Substantia nigra (tissue), 51 donors: ENCODE measurements at places on chromosomes 1 and 21.

DNA sequence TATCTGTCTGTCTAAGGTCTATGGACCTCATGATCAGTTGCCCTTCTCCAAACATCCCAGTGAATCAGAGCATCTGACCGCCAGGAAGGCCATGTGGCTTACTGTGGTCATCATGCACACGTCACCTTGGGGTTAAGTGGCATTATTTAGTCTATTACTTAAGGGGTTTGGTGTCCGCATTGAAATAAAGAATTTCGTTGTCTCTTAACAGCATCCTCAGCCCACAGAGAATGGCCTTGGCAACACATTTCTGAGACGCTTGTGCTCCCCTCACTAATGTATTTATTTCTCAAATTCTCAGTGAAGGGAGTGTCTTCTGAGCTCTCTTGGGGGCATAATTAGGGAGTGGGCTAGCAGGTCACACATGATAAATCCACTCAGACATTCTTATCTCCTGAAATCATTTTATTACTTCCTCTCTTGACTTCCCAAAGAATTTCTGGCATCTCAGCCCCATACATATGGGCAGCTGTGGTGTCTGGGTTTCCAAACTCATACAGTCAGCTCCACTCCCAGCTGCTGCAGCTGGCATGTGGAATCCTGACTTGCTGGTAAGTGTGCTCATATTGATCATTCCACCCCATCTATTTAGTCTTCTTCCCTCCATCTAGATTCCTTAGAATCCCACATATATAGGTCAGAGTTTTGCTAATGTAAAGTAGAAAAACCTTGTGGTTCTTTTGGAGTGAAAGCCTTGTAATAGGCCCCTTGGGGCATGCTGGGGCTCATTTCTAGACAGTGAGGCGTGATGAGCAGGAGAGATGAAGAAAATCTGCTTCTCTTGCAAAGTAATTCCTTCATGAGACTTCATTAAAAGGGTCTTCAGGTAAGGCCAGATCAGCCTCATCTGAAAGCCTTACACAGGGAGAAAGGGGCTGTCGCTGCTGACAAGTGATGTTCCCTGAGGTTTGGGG lies 110.5 kb downstream of the HHAT start:
- no peak for DNase-seq

DNA sequence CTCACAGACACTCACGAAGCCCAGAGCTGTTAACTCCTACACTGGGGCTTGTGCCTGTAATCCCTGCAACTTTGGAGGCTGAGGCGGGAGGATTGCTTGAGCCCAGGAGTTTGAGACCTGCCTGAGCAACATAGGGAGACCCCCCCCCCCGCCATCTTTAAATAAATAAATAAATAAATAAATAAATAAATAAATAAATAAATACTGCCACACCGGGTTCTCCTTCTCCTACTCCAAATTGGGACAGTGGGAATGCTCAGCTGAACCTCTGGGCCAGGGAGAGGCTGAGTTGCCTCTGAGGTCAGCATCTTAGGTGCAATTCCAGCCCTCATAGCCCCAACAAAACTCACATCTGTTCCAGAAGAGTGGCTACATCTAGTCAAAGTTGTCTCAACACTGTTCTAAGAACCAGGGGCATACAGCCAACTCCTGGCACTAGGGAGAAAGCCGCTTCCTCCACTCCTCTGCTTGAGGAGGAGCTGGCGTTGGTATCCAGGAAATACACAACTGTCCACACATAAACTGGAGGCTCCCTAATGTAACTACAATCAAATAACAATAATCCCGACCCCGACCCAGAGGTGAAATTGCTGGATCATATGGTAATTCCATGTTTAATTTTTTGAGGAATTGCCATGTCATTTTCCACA lies 27.0 kb downstream of the C1orf216 start:
- DNase-seq: no peak

GRCh38 chr1:171736196-171736595 lies 5.7 kb downstream of the VAMP4 start:
- no peak for DNase-seq

DNA sequence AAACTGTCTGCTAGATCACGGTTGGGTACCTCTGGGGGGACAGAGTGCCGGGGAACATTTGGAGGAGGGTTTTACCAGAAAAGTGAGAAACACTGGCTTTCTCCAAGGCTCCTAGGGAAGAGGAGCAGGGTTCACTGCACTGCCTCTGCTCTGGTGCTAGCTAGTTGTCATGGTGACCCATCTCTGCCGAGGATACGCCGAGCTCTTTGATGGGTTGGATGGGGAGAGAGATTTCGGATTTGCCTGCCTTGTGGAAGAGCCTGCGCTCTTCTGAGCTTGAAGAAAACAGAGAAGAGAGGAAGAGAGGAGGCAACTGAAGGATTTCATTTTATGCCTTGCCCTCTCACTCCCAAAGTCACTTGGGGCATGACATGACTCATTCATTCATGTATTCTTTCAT lies 92.1 kb downstream of the NAV1 start:
- DNase-seq: no peak

DNA sequence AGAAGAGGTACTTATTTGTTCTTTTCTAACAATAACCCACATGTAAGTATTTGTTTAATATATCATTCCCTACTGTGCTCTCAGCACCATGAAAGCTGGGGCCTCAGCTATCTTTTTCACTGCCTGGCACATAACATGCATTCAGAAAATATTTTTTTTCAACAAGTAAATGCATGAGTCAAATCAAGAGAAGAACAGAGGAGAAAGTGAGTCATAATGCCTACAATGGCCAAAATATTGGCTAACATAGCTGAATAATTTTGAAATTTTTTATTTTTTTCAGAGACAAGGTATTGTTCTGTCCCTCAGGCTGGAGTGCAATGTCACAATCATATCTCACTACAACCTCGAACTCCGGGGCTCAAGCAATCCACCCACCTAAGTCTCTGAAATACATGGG lies 252.2 kb upstream of the ADAMTS5 start:
- DNase-seq: no peak

DNA sequence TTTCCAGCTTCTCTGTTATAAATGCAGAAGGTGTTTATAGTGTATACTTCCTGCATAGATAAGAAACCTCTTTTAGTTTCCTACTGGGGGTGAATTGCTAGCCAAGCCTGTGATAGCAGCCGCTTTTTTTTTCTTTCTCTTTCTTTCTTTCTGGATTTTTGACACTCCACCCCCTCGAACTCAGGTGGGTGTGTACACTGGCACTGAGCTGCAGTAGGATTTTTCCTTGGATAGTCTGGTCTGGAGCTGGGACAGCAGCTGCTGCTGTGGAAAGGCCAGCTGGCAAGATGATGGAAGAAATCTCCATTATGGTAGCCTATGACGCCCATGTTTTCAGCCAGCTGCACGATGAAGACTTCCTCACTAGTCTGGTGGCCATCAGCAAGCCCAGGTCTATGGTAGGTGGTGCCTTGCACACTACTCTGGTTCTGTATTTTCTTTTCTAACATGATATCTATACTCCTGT lies 122.5 kb upstream of the CACYBP start:
- no peak for DNase-seq

- no peak for DNase-seq
Measured at GRCh38 chr1:7786795-7787194, 2.7 kb downstream of the PER3 start.

DNA sequence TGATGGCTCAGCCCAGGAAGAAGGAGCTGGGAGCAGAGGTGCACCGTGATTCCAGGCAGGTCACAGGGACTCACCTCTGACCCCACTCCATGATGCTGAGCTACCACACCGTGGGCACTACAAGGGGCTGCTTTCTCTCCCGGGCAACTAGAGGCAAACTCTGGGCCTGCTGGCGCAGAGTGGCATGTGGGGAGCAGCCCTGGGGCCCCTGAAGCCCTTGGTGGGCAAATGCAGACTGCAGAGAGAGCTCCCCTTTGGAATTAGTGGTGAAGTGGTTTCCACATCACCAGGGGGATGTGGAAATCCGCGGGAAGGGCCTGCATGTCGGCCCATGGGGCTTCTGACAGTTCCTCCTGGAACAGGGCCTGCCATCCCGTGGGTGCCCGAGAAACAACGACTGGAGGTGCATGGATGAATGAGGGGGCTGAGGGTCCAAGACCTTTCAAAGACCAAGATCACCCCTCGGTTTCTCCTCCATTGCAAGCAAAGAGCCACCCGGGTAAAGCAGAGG lies 11.8 kb upstream of the MMEL1 start:
- no peak for DNase-seq

DNA sequence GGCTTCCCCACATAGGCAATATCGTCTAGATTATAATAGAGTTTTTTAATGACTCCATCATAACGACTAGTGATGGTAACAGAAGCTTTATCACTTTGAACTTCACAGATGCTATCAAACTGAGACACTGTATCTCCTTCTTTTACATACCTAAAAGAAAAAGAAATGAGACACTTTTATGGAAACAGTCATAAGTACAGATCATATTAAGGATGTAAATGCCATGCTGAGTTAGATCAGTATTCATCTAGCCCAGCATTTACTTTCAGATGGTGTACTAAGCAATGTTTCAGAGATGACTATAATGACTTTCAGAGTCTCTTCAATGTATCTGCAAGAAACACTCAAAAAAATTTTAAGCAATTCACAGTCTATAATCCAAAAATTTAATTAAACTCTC lies 18.9 kb downstream of the DBT start:
- DNase-seq: no peak

DNA sequence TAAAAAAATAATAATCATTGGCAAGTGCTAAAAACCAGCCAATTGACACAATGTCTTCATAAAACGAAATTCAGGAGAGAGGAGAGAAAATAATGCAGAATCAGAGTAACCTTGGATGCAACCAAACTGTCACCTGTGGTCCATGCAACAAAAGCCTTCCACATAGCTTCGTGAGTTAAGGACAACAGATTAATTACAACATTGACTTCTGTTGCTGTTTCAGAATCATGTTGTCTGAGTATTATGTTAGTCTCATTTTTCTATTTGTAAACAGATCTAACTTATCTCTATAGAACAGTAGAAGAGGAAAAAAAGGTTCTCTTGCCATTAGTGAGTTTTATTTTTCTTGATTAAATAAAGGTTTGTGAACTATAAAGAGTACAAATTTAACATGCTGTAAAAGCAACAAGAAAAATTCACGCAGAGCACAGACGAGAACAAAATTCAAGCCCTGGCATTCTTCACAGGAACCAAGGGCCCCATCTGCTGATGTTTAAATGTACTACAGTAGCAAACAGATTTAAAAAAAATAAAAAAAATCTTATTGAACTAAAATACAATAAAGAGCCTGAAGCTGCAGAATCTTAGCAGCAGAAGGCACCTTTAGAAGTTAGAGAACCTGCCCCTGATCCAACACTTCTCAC lies 381.1 kb upstream of the PKN2 start:
- DNase-seq: peak; percentile 4

GRCh38 chr1:64480999-64481772 lies 11.3 kb downstream of the CACHD1 start:
- DNase-seq: no peak

GRCh38 chr1:34354367-34354766 lies 177.7 kb downstream of the C1orf94 start:
- no peak for DNase-seq

- no peak for DNase-seq
Measured at GRCh38 chr1:36223381-36223995, 755 bp upstream of the THRAP3 start.

GRCh38 chr1:115714572-115715141 lies 53.9 kb downstream of the CASQ2 start:
- no peak for DNase-seq

GRCh38 chr1:119653839-119654170 lies 5.7 kb upstream of the ZNF697 start:
- no peak for DNase-seq

DNA sequence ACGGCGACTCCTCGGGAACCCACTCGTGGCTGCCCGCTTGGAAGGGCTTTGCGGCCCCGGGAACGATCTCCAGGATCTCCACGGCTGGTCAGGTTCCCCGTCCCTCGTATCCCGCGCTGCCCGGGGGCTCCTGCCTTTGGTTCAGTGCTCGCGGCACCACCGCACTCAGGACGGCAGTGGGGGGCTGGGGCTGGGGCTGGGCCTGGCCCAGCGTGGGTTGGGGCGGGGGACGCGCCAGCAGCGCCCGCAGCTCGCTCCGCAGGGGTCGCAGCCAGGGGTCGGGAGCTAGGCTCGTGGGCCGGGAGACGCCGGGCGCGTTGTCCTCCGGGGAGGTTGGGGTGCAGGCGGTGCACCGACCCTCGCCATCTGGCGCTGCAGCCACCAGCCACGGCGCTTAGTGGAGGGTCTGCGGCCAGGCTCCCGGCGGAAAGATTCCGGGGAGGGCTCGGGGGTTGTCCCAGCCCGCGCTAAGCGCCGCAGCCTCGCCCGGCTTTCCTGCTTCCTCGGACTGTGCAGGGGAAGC lies 8.9 kb downstream of the SIM2 start:
- DNase-seq: no peak

DNA sequence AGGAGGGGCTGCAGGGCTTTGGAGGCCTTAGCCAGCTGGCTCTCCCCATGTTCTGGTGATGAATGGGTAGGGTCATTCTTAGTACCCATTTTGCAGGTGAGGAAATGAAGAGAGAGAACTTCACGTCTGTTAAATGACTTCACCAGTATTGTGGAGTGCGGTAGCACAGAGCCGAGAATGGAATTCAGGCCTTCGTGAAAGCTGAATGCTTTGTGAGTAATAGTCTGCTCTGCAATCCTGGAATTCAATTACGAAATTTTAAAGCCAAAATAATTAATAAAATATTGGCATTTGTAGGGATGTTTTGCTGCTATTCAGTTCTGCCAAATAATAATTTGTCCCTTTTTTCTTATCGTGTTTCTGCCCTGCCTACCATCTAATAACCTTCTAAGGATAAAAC lies 197.7 kb downstream of the GREM2 start:
- DNase-seq: no peak

DNA sequence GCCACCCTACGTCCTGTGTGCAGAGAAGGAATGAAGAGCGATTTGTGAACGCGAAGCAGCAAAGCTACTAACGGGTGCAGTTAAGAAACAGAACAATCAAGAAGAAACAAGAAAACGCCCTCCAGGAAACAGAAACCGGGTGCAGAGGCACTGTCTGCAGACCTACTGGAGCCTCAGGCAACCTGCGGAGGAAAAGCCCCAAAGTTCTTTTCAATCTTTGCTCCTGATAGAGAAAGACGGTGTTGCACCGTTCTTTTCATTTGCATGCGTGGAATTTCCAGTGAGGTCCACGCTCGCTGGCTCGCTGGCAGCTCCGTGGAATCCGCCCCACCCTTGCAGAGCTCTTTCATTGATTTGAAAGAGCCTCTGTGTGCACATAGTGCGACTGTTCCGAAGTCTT lies 37.0 kb upstream of the PDE9A start:
- no peak for DNase-seq

GRCh38 chr1:95504321-95504720 lies 270.3 kb downstream of the RWDD3 start:
- DNase-seq: no peak

DNA sequence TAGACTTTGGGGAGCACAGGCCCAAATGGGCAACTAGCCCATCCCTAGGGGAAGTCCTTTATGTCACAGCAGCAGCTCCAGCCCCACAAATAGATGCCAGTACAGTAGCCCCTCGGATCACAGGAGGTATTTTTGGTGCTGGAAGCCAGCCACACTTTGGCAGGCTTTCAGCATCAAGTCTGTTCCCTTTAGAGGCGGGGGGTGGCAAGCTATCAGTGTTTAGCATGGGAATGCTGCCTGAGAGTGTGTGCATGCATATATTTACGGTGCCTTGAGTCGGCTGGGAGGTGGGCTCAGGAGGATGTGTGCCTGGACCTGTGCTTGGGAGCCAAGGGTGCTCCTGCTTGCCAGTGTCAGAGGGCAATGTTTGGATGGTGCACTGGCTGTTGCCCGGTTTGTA lies 3.5 kb upstream of the PLXNA2 start:
- no peak for DNase-seq

GRCh38 chr1:223401873-223402789 lies 8.9 kb downstream of the CCDC185 start:
- DNase-seq: no peak

GRCh38 chr1:119341372-119341947 lies 27.1 kb upstream of the HAO2 start:
- DNase-seq: no peak

- DNase-seq: no peak
Measured at GRCh38 chr1:53860967-53861411, 22.9 kb upstream of the NDC1 start.
